ENCODE measurements at places on chromosomes 2 and 18.

DNA sequence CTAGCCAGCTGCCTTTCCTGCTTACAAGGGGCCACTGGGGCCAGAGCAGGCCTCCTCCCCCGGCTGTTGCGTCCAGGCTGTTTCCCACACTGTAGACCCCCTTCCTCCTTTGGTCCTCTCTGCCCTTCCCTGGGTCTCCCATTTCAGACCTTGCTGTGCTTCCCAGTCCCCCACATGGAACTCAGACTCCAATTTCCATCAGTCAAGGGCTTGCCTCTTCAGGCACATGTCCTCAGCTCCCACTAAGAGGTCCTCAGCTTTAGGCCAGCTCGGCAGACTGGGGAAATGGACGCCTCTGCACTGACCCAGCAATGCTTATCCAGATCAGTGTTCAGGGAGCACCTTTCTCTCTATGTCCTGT, 98.0 kb upstream of the BZW1 start:
- DNase-seq = no peak

GRCh38 chr18:54279477-54280219, 10.3 kb downstream of the POLI start:
- DNase-seq = peak; percentile 97

GRCh38 chr2:7812231-7812995, 869.4 kb upstream of the ID2 start:
- DNase-seq = peak; percentile 83

- DNase-seq = no peak
These were observed 170.8 kb downstream of the PRKCE start for GRCh38 chr2:45822272-45822630.

- peak; percentile 7 for DNase-seq
These were observed 60.6 kb downstream of the SLC4A3 start for GRCh38 chr2:219687882-219688559.

DNA sequence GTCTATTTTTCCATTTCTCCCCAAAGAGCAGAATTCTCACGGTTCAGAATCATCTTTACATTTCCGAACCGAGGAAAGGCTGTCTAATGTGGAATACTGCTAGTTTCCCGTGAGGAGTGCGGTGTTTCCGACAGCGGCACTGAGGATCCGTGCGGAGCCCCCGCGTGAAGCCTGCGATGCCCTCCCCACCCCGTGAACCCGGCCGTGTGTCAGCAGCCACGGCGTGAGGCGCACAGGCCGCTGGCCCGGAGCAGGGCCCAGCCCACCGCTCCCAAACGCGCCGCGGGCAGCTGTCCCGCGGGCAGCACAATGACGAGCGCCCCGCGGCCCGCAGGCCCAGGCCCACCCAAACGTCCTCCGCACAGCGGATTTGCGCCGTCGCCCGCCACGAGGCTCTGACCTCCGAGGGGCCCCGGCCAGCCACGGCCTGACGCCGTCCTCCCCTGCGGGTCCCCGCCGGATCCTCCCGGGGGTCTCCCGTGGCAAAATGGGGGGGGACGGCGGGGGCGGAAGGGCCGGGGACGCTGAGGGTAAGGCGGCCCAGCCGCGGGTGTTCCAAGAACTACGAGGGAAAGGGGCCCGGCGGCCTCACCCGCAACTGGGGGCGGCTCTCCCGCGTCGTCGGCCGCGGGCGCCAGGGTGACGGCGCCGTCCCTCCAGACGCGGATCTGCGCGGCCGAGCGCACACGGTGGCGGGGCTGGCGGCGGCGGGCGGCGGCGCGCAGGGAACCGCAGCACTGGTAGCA, 796 bp downstream of the SPIRE1 start:
- DNase-seq = no peak

DNA sequence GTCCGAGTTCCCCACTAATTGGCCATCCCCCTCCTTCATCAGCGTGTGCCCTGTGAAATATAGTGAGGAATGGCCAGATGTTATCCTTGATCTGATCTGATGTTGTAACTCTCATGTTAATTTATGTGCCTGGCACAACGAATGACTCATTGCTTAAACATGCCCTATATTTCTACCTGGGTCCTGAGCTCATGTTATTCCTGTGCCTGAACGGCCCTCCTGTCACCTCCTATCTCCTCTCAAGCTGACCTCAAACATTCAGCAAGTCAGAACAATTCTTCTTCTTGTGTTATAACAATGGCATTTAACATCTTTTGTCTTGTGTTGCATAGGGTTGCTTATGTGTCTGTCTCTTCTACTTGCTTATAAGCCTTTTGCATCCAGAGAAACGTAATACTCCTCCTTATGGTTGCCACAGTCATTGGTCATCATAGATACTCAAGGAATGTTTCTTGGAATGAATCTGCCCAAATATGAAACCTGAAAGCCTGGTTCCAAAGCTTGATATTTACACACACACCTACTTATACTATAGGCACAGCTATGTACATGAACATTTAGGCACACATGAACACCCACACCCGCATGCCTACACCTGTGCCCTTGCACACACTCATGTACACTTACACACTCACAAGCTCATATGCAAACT, 80.2 kb upstream of the PHLPP1 start:
- peak; percentile 68 for DNase-seq

- no peak for DNase-seq
These were observed 18.9 kb downstream of the SMAD7 start for GRCh38 chr18:48931680-48932461.

DNA sequence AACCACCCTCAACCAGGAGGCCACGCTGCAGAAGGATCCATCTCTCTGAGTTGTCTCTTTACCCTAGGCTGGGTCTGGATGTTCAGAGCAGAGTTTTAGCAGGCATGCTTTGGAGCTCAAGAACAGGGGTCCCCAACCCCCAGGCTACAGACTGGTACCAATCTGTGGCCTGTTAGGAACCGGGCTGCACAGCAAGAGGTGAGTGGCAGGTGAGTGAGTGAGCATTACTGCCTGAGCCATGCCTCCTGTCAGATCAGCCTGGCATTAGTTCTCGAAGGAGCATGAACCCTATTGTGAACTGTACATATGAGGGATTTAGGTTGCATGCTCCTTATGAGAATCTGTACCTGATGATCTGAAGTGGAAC, 172.5 kb downstream of the UXS1 start:
- DNase-seq = no peak

DNA sequence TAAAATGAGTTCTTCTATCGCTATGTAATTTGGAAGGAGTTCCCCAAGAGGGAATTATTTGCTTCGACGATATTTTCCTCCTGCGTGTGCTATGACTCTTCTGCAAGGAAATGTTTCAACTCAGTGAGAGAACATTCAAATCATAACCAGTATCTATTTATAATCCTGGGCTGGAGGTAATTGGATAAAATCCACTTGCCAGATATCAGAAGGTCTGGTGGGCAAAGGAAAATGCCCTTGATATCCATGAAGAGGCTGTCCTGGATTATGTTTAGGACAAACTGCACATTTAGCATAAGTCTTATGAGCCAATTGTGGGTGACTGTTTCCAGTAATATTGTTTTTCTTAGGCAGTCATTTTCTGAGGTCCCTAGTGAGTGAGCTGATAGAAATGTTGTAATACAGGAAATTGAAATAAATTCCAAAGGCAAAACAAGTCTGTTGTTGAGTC, 17.7 kb downstream of the RPIA start:
- peak; percentile 72 for DNase-seq

GRCh38 chr18:6565815-6566081, 151.0 kb upstream of the L3MBTL4 start:
- DNase-seq = no peak

DNA sequence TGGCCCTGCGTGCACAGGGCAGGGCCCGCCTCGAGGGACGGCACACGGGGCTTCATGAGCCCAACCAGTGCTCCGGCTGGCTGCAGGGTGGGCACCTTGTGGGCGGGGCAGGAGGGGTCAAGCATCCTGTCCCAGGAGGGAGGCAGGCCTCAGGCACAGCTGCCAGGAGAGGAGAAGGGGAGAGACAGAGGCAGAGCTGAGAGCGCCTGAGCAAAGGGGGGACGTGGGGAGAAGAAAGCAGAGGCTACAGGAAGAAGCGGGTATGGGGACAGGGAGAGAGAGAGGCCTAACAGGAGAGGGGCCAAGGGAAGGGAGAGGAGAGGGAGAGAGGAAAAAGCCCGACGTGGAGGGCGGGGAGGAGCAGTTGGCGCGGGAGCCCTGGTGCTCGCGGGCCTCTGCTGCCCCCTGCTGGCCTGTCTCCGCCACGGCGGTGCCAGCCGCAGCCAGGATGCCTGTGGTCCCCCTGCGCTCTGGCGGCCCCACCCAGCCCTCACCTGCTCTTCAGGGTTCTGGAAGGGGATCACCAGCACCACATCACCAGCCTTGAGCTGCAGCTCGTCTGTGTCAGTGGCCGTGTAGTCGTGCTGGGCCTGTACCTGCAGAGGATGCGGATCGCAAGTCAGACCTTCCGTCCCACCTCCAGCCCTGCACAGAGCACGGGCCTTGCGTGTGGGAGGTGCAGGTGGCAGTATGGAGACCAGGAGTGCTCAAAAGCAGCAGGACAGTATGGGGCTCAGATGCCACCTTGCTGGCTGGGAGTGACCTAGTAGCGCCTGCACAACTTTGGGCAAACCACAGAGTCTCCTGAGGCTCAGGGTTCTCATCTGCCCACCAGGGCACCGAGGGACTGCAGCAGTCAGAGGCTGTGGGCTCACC, 56.8 kb downstream of the BIN1 start:
- no peak for DNase-seq

- no peak for DNase-seq
These were observed 16.1 kb downstream of the PRPF40A start for GRCh38 chr2:152701198-152701597.

GRCh38 chr2:1995987-1996386, 251.7 kb upstream of the PXDN start:
- DNase-seq = no peak

GRCh38 chr2:163541943-163542342, 193.9 kb downstream of the FIGN start:
- DNase-seq = no peak

GRCh38 chr2:21067859-21068537, 24.1 kb upstream of the APOB start:
- no peak for DNase-seq

DNA sequence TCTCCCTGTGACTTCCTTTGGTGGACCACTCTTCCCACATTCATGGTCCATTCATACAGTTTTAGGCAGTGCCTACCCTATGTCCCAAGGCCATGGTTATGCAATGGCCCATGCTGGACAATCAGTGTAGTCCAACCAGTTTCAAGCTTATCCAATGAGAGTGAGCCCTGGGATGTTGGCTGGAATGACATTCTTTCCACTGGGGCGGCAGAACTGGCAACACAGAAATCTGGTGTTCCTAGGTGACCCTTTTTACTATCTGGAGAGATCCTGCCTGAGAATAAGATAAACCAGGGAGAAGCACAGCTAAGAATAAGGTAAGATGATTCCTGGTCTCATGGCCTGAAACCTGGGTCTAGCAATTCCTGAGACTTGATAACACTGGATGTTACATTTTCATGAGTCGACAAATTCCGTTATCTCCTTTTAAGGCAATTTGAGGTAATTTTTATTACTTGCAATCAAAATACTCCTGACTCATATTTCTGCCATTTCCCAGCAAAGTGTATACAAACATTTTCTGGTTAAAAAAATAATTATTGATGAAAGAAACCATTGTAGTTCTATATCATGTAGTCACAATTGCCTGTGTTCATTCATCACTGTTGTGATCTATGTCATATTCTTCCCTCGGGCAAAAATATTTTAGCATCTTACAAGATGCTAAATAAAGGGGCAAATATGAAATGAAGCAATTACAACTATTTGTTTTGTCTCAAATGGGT, 271.5 kb upstream of the LYPD1 start:
- no peak for DNase-seq

- no peak for DNase-seq
These were observed 25.4 kb downstream of the SLC9A4 start for GRCh38 chr2:102498414-102498813.

DNA sequence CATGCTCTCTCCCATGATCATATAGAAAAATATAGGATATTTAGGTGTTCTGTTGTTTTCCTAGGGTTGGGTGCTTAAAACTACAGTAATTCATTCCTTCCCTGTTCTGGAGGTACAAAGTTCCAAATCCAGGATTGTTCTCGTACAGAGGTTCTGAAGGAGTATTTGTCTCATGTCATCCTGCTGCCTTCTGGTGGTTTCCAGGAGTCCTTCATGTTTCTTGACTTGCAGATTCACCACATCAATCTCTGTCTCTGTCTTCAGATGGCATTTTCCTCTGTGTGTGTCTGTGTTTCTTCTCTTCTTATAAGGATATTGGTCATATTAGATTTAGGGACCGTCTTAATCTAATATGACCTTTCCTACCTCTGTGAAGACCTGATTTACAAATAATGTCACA, 397.9 kb downstream of the NYAP2 start:
- DNase-seq = no peak

GRCh38 chr2:45452866-45453265, 158.2 kb downstream of the SRBD1 start:
- no peak for DNase-seq

GRCh38 chr2:227855440-227855839, 16.0 kb upstream of the DAW1 start:
- no peak for DNase-seq

DNA sequence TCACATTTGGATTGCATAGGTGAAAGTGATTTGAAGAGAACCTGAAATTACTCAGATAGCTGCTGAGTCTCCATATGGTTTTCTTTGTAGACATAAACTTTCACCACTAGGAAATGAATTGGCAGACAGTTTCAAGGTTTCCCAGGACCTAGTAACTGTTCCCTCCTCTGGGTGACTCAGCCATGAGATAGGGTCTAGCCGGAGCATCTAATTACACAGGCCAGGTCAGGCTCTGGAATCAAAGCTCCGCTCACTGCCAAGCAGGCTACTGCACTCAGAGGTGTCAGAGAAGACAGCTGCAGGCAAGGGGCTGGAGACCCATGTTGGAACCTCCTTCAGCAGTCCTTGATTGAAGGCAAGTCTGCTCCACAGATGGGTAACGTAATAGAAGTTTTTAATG, 429.2 kb downstream of the TNS1 start:
- peak; percentile 5 for DNase-seq

DNA sequence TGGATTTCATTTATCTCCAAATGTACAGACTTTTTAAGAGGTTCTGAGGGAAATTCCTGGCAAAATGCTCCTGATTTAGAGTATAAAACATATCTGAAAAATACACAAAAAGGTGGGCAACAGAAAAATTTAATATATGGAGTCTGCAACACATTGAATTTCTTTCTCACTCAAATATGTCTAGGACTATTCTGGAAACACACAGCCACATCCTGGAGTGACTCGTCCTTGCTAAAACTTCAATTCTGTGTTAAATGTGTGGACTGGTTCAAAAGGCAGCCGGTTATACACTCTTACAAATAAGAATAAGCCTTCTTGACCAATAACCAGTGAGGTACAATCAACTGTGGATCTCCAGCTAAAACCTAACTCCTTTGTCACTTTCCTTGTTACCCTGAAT, 44.1 kb upstream of the RND3 start:
- DNase-seq = peak; percentile 52

DNA sequence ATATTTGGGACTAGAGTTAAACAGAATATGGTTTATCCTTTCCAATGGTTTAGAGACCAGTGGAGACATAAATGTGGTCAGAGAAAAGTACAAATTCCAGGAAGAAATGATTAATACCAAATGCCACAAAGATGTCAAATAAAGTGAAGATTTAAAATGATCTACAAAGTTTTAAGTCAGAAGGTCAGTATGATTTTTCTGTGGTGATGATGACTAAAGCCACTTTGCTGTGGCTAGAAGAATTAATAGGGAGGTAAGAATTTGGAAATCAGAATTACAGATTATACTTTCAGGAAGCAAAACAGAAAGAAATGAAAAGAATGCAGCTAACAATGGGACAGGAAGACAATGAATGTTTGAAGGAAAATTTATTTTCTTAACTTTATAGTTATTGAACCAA, 91.5 kb upstream of the CDH7 start:
- DNase-seq = no peak
